Activated CD4-positive, alpha-beta T cell treated with anti-CD3 and anti-CD28 coated beads for 24 hours (primary cell): ENCODE measurements at places on chromosomes 12 and 14.

- no peak for DNase-seq
Observed at GRCh38 chr12:47813511-47814196, 6.0 kb downstream of the HDAC7 start.

DNA sequence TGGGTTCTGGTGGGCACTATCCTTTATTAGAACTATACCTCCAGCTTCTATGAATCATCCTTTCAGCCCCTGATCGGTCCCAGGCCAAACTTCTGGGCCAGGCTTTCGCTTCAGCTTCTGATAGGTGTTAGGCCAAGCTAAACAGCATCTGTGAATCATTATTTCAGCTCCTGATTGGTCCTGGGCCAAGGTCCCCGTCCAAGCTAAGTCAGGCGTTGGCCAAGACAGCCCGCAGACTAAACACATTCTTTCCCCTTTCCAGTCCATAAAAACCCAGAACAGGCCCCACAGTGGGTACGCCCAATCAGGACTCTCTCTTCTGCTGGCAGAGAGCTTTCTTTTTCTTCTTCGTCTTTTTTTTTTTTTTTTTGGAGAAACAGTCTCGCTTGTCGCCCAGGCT, 1808.9 kb upstream of the SEL1L start:
- no peak for DNase-seq

DNA sequence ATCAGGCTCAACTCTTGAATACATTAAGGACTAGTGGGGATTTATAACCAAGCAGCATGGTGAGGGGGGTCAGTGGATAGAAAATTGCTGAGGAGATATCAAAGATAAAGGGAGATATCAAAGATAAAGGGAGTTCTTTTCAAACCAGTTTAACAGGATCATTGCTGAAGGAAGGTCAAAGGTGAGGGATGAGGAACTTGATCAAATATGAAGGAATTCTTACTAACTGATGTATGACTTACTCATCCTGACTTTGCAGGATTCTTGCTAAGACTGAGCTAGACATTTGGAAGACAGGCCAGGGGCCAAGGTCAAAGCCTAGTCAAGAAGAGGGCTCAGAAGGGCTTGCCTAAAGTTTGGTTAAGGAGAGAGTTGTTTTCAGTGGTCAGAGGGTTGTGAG, 4.8 kb downstream of the ABHD4 start:
- DNase-seq: no peak

DNA sequence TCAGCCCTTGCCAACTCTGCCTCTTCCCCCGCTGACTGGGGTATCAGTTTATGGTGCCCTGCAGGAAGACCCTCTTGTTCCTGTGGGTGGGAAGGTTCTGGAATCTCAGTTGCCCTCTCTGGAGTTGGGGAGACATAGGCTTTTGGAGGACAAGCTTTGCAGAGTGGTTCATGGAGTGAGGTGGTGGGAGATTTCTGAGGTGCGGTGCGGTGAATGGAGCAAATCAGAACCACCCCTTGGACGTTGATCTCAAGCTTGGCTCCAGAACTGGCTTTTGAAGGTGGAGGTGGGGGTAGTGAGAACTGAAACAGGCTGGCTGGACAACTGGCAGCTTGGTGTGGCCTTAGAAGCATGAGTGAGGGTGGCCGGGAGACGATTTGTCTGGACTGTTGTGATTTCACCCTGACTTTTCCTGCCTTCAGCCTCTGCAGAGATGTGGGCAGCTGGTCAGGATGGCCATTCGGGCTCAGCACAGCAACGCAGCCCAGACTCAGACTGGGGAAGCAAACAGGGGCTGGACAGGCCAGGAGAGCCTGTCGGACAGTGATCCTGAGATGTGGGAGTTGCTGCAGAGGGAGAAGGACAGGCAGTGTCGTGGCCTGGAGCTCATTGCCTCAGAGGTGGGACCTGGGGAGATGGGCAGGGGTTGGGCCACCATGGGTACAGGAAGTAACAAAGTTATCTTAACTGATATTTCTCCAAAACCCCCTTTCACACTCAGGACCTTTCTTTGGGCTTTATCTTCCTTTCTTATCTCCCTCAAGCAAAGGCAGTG, 1.1 kb downstream of the SHMT2 start:
- DNase-seq: no peak

DNA sequence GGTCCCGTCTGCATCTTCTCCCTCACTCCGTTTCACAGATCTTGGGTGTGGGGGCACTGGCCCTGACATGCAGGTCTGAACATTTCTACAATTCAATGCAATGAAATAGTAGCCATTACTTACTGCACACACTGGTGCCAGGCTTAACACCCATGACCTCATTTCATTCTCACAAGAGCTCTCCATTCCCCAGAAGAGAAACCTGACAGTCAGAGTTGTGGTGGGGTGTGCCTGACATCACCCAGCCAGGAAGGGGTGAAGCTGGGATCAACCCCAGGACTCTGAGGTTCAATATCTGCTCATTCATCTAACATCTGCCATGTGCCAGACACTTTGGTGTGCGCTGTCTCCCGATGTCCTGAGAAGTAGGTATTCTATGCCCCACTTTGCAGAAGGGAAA, 34.7 kb downstream of the MVK start:
- no peak for DNase-seq

- DNase-seq: no peak
Observed at GRCh38 chr12:81080431-81080983, 2.6 kb downstream of the ACSS3 start.

- DNase-seq: no peak
Observed at GRCh38 chr14:91070572-91070971, 10.1 kb upstream of the RPS6KA5 start.

DNA sequence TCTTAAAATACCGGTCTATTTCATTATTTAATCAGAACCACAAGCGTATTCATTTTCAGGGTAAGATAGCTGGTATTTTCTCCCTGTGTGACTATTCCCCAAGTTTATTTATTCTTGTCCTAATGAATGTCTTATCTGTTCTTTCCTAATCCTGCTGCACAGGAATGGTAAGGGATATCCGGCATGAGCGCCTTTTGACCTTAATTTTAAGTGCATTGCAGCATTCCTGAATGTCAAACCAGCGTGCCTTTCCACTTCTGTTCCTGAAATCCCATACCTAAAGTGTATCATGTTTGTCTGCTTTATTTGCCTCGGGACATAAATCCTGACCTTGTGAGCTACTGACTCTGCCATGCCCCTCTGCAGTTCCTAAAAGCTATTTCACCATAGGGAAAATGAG, 1713.2 kb upstream of the FLRT2 start:
- no peak for DNase-seq

- DNase-seq: no peak
Observed at GRCh38 chr12:3741882-3742672, 10.8 kb downstream of the CRACR2A start.
